ENCODE measurements at places on chromosomes 5 and 9. TPM values are rescaled to one million over a fixed set of nuclear protein-coding genes. Genes with fewer than 3 reads are reported as not detected.
A peak's percentile ranks its signal among the peaks of the same experiment; 100 is the strongest.

DNA sequence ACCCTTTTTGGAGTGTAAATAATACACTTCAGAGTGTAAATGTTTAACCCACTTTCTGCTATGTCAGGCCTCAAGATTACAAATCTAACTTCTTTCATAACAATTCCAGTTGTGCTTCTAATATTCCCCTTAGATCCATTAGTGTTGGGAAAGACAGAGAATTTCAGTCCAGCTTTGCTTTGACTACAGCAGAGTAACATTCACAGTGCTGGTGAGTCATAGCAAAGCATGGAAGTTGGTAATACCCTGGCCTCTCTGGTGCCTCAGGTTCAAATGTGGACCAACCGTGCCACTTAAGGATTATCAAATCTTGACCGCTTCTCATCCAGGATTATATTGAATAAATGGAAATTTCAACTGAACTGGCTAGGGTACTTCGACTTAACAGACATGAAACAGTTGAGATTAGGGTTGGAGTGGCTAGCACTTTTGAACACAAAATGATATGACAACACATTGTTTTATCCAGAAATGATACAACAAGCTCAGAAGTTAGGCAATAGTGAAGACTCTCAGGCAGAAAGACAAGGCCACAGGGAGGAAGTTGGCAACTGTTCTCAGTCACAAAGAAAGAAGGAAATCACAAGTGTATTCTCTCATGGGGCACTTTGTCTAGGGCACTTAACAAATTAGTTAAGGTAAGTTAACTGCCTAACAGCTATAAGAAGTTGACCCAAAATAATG, 24.4 kb upstream of the RASA1 start:
- DNase-seq, result no peak

GRCh38 chr5:87541033-87541432, 128.3 kb upstream of the CCNH start:
- peak; percentile 48 for DNase-seq

- no peak for DNase-seq
Measured at GRCh38 chr9:5786370-5787127, 46.4 kb downstream of the ERMP1 start.

GRCh38 chr5:159339460-159339859, 9.2 kb upstream of the IL12B start:
- no peak for DNase-seq

- no peak for DNase-seq
Measured at GRCh38 chr5:36570301-36571095, 35.9 kb upstream of the SLC1A3 start.

DNA sequence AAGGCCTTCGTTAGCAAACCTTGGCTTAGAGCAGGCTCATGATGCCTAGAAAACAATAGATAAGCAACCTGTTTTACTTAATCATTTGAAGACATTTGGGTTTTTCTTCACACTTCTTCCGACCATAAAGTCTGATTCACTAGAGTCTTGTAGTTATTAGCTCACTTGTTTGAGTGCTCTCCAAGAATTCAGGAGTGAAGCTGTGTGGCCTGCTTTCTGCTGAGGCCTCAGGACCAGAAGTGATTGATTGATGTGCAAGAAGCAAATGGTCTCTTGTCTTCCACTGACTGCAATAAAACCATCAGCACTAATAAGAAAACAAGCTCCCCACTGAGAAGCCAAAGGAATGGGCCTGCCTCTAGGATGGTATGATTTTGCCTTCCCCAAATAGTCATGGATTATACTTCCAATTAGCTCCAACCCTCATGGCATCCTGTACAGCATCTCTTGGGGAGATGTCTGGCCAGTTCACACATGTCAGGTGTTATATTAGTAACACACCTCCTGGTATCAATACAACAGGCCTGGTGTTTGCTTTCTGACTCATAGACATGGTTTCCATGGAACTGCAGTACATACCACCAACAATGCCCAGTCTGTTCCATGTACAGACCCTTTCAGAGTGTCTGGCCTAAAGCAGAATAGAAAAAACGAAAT, 317.6 kb downstream of the CWC27 start:
- DNase-seq, result no peak

The PCDHB7 gene
- total RNA-seq, result 0.55 TPM

Data from left ventricle myocardium inferior (tissue), 1 donor.